Activated T-cell treated with anti-CD3 and anti-CD28 coated beads, Interleukin-2, amount 50 U/mL, for 24 hours (primary cell): ENCODE measurements at places on chromosomes 16 and 17.

DNA sequence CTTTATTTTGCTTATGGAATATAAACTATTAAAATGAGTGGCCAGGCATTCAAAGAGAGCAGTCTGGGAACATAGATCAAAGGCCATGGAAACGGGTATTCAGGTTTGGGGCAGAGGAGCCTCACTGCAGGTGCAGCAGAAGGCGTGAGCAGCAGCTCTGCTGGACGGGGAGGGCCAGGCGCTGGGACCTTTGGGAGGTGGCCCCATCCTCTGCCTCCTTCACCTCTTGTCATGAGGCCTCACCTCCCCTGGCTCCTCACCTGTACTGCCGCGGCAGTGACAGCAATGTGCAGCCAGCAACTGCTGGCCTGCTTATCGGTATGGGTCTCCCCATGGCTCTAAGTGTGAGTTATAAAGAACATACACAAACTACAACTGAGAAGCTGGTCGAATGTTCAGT lies 109.4 kb downstream of the CDK5R1 start:
- H3K27ac ChIP-seq = no peak overlapping the region
- H3K4me1 ChIP-seq = peaks cover 10% of the 10 kb centered on the region
- H3K27me3 ChIP-seq = no peaks in the 10 kb centered on the region

DNA sequence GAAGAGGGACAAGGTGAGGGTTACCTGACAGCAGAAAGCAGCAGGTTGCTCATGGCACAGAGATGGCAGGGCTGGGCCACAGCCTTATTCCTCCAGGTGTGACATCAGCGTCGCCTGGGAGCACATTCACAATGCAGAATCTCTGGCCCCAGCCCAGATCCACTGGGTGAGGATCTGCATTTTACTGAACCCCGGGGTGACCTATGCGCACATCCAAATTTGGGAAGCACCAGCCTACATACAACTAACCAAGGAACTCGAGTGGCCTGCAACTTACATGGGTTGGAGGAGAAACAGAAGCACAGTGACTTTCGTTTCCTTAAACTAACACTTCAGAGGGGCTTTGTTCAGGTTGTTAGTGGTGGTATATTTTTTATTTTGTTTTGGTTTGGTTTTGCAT lies 17.6 kb downstream of the CPPED1 start:
- peaks cover 9% of the 10 kb centered on the region for H3K4me1 ChIP-seq
- DNase-seq = no peak
- no peak overlapping the region for H3K4me3 ChIP-seq
- no peak overlapping the region for H3K27ac ChIP-seq
- peaks cover 5% of the 10 kb centered on the region for H3K36me3 ChIP-seq
- no peaks in the 10 kb centered on the region for H3K27me3 ChIP-seq

DNA sequence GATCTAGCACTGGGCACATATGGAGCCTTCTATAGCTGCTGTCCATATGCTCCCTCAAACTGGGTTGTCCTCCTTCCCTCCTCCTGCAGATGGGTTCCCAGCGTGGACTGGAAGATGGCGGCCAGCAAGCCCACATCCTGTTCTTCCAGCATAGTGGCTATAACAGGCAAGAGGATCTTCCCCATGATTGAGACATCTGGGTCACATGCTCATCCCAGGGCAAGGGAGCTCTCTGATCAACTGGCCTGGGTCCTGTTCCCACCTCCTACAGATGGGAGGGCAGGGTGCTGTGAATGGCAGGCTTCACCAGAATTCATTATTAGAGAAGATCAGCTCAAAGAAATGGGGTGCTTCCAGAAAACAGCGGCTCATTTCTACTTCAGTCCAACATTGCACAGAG lies 210.2 kb downstream of the PARN start:
- H3K27me3 ChIP-seq = no peaks in the 10 kb centered on the region
- H3K4me3 ChIP-seq = no peak overlapping the region
- H3K4me1 ChIP-seq = no peaks in the 10 kb centered on the region
- peaks cover 5% of the 10 kb centered on the region for H3K36me3 ChIP-seq
- DNase-seq = no peak

DNA sequence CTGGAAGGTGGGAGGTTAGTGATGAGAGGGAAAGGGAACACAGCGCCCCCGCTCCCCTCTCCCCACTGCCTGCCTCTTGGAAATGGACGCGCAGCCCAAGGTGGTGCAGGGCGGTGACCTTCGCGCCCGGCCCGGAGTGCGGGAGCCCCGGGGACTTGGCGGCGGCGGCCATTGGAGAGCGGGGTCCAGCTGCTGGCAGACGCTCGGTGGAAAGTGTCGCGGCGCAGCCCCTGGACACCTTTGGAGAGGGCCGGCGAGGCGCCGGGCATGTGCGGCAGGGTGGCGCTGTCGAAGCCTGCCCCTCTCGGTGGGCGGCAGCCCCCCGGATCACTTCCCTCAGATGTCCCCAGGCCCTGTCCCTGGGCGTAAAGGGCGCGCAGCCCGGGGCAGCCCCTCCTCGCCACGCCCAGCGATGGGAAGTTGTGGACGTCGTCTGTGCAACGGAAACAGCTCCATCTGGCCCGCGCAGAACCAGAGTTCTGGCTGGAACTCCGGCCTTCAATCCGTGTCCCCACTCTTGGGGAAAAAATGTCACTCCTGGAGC lies 16.7 kb downstream of the SALL1 start:
- no peak overlapping the region for H3K27ac ChIP-seq
- DNase-seq = no peak
- H3K36me3 ChIP-seq = no peaks in the 10 kb centered on the region
- H3K4me3 ChIP-seq = no peak overlapping the region
- no peaks in the 10 kb centered on the region for H3K4me1 ChIP-seq
